SK-N-DZ (cell line): ENCODE measurements at places on chromosomes 5 and 9.

DNA sequence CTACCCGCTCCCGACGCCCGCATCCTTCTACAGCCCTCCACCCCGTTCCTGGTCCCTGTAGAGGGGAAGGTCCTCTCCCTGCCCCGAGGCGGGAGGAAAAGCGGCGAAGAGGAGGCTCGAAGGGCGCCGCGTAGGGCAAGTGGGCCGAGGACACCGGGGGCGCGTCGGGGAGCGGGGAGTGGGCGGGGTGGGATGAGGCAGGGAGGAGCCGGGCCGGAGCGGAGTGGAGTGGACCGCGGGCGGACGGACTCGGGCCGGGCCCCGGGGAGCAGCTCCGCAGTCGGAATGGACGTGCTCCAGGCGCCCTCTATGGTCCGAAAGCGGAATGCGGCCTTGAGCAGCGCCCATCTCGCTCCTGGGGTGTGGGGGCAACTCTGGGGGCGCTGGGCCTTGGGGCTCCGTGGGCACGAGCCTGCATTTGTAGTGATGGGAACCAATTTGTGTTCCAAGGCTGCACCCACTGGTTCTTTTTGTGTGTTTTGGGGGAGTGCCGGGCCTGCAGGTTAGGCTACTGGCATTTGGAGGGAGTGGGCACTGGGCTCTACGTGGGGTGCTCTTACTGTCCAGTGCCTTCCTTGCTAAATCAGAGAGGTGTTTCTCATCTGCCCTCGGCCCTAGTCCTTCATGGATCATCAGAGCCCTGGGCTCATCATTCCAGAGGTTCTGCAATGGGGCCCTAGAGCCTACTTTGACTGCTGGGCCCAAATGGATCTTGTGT, 7.3 kb downstream of the IRX1 start:
- DNase-seq = no peak

GRCh38 chr9:96186591-96187011, 115.4 kb downstream of the HSD17B3 start:
- peak; percentile 22 for DNase-seq

DNA sequence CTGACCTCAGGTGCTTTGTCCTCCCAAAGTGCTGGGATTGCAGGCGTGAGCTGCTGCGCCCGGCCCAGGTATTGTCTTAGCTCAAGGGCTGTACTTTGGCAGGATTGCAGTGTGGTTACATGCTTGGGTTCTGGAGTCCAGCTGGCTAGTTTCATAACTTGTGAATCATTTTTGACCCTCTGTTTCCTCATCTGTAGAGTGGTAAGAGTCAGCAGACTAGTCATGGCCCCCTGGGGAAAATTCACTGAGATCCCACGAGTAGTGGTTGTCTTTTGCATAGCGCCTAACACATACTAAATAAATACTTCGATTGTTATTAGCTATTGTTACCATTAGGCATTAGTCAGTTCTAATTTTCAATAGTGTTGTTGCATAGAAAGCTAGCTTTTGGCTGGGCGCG, 14.3 kb downstream of the PTPA start:
- no peak for DNase-seq

- DNase-seq = peak; percentile 61
Measured at GRCh38 chr9:121634329-121635261, 16.8 kb upstream of the DAB2IP start.

DNA sequence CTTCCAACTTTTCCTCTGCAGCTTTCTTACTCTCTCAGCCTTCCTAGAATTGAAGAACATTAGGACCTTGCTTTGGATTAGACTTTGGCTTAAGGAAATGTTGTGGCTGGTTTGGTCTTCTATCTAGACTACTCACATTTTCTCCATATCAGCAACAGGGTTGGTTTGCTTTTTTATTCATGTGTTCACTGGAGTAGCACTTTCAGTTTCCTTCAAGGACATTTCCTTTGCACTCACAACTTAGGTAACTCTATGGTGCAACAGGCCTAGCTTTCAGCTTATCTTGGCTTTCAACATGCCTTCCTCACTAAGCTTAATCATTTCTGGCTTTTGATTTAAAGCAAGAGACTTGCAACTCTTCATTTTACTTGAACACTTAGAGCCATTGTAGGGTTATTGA, 153.1 kb downstream of the CCDC192 start:
- DNase-seq = no peak

DNA sequence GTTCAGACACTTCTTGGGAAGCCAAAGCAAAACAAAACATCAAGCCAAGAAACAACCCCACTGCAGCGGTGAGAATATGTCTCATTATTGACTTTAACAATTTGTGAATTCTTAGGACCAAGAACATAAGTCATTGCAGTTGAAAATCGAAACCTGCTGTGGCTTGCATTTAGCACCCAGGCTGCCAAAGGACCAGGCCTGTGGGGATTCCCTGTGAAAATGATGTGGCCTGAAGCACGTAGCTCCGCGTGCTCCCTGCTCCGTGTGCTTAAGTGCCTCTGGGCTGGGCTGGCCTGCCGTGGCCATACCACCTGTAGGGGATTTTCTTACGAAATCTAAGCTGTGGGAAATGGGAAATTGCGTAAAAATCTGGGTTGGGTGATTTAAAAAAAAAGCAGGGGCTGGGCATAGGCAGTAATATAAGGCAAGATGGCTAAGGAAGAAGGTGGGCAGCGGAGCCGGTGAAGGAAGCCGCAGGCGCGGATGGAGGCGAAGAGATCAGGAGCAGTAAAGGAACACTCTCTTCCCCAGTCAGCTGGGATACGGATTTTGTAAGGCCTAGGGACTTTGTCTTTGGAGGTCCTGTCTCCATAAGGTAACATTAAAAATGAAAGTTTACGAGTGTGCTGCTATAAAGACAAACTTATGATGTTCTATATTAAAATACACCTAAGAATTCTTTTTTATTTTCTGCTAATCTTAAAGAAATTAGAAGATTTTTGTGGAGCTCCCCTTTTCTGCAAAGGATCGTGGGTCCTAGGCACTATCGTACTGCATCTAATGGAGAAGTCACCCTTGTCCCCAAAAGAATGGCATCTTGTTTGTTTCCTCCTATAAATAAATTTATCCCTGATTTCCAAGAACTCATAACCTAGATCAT, 189.6 kb upstream of the SEMA6A start:
- DNase-seq = no peak

DNA sequence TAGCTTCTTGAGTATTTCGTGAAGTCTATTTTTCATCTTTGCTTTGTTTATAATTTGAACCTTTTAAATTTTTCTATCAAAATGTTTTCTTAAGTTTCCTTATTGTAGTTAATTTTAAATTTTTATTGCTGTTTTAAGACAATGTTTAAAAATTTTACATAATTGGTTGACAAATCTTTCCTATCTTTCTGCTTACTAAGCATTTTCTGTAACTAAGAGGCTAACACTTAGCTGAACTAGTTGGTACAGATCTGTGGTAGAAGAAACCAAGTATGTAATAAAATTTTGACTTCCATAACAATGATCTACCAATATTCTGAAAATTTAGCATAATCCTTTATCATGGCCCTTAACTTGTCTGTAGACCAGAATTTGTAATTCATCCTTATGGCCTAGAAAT, 32.3 kb upstream of the TNPO1 start:
- DNase-seq = no peak

GRCh38 chr9:20643660-20644059, 21.4 kb upstream of the MLLT3 start:
- no peak for DNase-seq

DNA sequence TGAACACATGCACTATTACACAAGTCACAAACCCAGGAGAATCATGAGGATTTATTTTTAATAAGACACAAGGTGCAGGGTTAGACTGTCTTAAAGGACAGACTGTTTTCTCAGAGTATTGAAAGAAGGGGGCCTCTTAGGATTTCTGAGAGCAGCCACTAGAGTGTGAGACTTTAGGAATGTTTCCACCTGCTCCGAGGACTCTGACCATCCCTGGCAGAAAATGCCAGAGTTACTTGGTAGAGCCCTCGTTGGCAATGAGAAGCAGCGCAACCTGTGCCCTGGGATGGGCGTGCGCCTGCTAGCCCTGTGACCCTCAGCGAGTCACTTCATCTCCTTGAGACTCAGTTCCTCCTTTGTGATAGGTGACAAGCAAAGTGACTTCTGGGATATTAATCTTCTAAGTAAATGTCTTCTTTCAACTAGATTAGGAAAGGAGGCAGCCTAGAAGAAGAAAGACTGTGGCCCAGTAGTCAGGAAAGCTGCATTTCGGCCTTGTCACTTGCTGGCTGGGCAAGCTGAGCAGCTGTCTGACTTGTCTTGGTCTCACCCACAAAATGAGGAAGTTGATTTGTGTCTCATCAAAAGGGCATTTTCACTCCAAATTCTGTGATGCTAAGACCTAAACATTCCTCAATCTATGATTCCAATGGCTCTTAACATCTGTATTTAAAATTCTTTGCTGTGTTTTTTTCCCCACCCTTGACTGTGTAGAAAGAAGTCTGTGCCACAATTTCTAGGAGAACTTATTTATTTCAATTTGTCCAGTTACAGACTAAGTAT, 60.5 kb downstream of the PTCD2 start:
- DNase-seq = no peak

DNA sequence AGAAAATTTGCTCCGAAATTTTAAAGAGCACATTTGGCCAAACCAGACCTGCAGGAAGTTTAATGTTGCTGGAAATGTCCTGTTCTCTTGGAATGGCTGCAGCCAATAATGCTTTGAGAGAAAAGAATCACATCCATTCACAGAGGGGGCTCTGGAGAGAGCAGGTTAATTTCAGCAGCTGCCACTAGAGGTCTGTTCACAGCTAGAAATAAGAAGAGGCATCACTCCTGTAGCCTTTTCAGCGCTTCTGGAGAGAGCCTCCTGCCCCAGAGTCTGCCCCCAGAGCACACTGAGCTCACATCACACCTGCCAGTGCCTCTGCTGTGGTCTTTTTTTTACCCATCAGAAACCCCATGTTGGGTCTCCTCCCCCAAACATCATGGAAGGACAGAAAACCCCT, 124.8 kb upstream of the RAD23B start:
- DNase-seq = peak; percentile 56

GRCh38 chr5:108521841-108522506, 140.1 kb upstream of the FBXL17 start:
- peak; percentile 76 for DNase-seq

DNA sequence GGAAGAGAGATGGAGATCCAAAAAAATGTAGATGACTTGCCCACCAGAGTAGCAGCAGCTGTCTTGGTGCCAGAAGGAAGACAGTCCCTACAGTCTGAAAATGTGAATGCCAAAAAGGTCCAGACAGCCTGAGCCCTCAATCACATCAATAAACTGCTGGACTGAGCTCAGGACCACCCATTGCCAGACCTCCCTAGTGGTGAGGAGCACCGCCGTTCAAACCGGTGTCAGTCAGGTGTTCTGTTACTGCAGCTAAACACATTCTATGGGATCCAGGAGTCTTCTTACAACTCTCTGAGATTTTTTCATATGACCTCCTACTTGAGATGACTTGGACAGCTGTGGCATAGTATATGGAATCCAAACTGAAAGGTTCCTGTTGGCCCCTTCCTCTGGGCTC, 32.0 kb upstream of the OTP start:
- DNase-seq = no peak

DNA sequence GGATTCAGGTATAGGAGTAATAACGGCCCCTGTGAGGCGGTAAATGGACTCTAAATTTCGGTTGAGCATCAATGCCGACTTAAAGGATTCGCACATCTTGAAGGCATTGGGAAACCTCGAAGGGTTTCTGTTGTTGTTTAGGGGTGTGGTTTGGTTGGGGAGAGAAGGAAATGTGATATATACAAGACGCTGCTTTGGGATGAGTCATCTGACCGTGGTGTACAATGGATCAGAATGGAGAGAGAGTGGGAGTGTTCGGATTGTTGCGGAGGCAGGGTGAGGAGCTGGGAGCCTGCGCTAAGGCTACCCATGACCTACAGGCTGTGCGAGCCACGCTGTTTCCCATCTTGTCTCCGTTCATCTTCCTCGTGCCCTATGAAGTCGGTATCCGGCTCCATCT, 60.4 kb upstream of the ERCC6L2 start:
- DNase-seq = no peak

GRCh38 chr5:23302438-23302837, 205.0 kb upstream of the PRDM9 start:
- no peak for DNase-seq

- DNase-seq = no peak
Measured at GRCh38 chr9:116837018-116837989, 150.2 kb downstream of the TRIM32 start.

- no peak for DNase-seq
Measured at GRCh38 chr5:1814183-1815020, 13.2 kb downstream of the NDUFS6 start.

GRCh38 chr9:17551023-17551422, 27.8 kb upstream of the SH3GL2 start:
- DNase-seq = no peak

GRCh38 chr5:9168791-9169556, 376.9 kb downstream of the SEMA5A start:
- no peak for DNase-seq

DNA sequence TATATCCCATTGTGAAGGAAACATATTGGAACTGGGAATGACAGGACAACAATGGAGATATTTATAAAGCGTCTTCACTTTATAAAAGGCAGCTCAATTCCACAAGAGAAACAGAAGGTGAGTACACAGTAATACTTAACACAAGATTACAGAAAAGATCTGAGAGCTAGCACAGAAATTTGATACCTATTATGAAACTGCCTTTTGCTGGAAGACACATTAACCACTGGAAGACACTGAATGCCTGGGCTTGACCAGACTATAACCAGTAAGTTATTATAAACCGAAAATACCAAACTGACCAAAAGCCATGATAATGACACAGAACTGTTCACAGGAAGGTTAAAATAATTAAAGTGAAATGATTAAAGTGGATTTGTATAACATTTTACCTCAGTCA, 195.4 kb downstream of the NR2F1-AS1 start:
- DNase-seq = no peak

- no peak for DNase-seq
Measured at GRCh38 chr9:136671254-136671614, 8.5 kb downstream of the EGFL7 start.

GRCh38 chr5:76556511-76557221, 66.5 kb downstream of the F2RL2 start:
- no peak for DNase-seq

- peak; percentile 6 for DNase-seq
Measured at GRCh38 chr5:25858019-25858418, 1180.4 kb downstream of the CDH9 start.

GRCh38 chr9:89911721-89912604, 307.2 kb downstream of the GADD45G start:
- DNase-seq = no peak

DNA sequence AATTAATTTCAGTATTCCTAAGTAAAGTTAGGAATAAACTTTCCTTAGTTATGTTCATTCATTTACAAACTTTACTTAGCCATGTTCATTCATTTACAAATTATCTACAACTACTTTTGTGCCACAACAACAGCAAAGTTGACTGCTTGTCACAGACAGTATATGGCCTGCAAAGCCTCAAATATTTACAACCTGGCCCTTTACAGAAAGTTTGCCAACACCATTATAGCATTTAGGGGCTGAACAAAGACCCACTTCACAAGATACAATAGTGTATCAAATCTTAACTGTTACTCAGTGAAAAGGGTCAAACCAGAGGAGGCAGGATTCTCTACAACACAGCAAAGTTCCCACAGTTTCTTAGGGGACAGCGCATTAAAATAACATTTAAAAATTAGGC, 9.7 kb upstream of the OTULINL start:
- no peak for DNase-seq

- DNase-seq = no peak
Measured at GRCh38 chr5:159416438-159416837, 86.2 kb upstream of the IL12B start.
